ENCODE measurements at places on chromosomes 5 and 9.

DNA sequence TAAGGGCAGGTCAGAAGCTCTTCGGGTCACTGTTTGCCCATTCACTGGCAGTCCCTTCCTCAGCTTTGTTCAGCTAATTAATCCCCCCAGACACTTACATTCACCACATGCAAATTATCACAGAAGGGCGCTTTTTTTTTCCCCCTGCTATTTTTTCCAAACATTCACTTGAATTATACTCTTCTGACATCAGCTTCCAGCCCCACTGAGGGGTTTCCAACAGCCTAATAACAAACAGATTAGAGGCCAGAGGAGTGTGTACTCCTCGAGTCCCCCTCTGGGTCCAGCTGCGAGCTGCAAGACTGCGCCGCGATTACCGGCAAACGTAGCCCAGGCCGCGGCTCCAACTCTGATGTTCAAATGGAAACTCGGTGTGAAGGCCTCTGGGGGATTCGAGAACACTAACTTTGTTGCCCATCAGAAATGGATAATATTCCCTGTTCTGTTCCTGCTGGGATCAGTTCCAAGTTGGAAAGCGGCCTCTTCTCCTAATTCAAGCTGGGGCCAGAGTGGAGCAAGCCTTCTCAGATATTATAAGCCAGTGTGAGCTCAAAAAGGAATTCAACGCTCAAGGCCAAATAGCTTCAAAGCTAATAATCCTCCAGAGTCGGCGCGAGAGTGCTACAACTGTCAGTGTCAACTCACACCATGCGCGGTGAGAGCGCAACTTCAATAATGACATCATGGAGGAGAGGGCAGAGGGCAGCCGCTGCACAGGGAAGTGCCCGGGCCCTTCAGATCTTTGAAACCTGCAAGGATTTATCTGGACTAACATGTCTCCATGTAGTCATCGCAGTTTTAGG, 560.8 kb downstream of the BNC2 start:
- DNase-seq, result peak; percentile 27

GRCh38 chr5:1497795-1498622, 25.8 kb downstream of the LPCAT1 start:
- DNase-seq, result no peak

GRCh38 chr5:50853151-50853550, 186.7 kb downstream of the PARP8 start:
- no peak for DNase-seq

- no peak for DNase-seq
These were observed 44.4 kb downstream of the ACTBL2 start for GRCh38 chr5:57437976-57438805.

DNA sequence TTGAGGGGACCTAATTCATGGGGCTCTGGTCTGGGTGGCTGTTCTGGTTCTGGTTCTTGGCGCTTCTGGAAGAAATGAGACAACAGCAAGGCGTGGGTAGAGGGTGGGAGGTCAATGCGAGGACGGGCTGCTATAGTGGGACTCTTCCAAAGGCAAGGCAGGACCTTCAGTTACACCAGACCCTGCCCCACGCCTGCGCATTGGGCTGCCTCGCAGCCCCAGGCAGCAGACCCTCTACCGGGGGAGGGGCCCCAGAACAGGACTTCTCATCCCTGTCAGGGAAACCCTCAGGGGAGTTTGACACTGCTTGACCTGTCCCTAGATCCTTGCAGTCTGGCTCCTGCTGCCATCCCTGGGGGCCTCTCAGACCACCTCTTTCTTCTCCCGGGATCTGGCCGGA, 18.5 kb downstream of the CCDC69 start:
- no peak for DNase-seq

DNA sequence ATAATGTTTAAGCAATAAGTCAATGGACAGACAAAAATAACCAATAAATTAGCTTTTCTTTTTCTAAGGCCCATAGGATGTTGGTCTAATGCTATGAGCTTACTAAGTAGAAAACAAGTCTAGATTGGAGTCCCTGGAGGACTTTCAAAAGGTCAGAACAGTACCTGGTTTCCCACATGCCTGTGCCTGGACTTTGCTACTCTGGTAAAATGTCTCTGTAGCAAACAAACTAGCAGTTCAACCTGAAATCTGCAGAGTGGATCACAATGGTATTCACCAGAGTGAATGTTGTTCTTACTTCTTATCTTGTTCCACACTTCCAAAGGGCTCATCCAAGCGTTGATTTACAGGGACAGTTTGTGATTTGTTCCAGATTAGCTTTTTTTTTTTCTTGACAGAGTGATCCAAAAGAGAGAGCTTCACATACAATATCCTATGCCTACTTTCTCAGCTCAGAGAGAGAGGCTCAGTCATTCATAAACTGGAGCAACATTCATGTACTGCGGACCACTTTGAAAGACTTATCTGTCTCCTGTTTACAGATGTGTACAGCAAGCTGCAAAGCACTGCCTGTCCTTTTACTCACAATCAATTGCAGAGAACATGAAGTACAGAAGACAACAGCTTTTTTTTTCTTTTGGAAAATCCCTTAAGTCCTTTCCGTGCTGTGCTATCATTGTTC, 466.1 kb downstream of the SPATA31D1 start:
- DNase-seq, result no peak

DNA sequence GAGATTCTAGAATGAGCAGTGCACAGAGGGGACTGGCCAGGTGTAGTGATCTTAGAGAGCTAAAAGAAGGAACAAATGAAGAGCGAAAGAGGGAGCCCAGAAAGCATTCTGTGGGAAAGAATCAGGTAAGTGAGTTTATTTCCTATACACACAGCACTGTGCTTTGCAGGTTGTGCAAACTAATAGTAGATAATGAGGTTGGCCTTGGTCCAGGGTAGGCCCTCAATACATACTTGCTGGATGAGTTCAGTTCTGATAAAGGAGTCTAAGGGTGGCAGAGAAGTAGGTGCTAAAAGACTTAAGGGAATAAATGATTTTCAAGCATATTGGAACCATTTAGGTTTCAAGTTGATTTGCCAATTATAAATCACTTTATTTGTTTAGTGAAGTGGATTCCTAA, 122.0 kb downstream of the NPR3 start:
- no peak for DNase-seq

DNA sequence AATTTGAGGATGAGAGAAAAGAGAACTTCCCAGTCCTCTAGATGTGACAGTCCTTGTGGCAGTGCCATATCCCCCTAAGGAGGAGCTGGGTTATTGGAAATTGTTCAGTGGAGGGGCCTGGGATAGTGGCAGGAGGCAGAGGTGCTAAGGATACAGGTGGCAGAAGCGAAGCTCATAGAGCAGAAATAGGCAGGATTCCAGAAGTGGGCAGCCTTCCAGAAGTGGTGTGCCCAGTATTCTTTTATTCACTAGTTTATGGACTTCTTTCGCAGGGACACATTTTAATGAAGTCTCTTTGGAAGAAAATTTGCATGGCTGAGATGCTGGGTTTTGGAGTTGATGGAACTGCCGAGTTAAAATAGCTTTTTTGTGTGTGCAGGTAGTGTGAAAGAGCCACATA, 6.8 kb downstream of the PIK3R1 start:
- DNase-seq, result no peak

Data from AG08395 (cell line).